ENCODE measurements at places on chromosomes 2 and 18.

DNA sequence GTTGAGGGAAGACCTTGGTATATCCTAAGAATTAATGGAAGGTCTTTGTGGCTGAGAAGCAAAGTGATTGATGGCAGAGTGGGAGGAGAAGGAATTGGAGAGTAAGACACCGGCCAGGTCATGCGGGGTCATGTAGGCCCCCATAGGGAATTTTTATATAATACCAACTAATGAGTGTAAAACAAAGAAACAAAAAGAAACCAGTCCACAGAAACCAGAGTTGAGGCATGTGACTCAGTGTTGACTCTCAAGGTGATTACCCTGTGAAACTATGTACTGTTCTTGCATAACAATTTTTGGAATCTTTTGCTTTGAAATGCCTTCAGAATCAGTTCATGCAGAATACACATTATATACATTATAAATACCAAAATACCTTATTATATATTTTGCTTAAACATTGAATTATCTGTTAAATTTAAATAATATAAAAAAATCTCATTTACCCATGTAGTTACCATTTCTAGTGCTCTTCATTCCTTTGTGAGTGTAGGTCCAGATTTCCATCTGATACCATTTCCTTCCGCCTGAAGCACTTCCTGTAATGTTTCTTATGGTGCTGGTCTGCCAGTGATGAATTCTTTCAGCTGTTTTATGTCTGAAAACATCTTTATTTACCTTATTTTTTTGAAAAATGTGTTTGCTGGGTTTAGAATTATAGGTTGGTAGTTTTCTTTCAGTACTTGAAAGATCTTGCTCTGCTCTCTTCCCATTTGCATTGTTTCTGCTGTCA is 8.6 kb downstream of the CLIP4 start:
- no peak for DNase-seq

GRCh38 chr2:165681841-165682240 is 112.2 kb downstream of the GALNT3 start:
- DNase-seq: no peak

- DNase-seq: no peak
These were observed 572.7 kb downstream of the EPHA4 start for GRCh38 chr2:220999356-220999755.

- DNase-seq: no peak
These were observed at the start of gene OXER1 for GRCh38 chr2:42764096-42764495. OXER1 (minus strand) TSS chr2:42764135; CDS start chr2:42764062, 73 bp downstream.

- no peak for DNase-seq
These were observed 102.7 kb downstream of the CAMKMT start for GRCh38 chr2:44464437-44464836.

GRCh38 chr2:232876161-232876977 is 6.3 kb downstream of the SNORC start:
- DNase-seq: peak; percentile 74

GRCh38 chr2:133919285-133919684 is 334.6 kb upstream of the MGAT5 start:
- no peak for DNase-seq

DNA sequence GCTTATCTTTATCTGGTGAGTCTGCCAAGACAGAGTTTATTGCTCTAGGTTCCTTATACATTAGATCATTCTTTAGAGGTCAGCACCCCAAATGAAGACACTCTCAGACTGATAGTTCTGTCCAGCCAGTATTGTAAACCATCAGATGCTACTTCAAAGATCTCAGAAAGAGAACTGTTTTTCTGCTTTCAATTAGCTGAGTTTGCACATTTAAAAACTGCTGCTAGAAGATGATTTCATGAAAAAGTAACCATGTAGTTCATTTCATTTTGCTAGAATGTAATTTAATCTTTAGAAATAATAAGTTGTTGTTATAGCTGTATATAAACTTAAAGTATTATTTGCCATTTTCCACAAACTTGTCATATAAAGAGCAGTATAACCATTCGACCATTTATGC is 344.5 kb upstream of the ATP5MC3 start:
- no peak for DNase-seq

- no peak for DNase-seq
These were observed 209.2 kb downstream of the MCFD2 start for GRCh38 chr2:46706264-46706983.

GRCh38 chr2:28649481-28650265 is 102.0 kb upstream of the PPP1CB start:
- DNase-seq: peak; percentile 24

GRCh38 chr2:191176305-191176704 is 25.5 kb upstream of the STAT4 start:
- no peak for DNase-seq

Data from left colon (tissue), 2 donors.